ENCODE measurements at places on chromosomes 2 and 18. TPM values are rescaled to one million over a fixed set of nuclear protein-coding genes. Genes with fewer than 3 reads are reported as not detected.

GRCh38 chr2:11257964-11258363, 86.5 kb downstream of the ROCK2 start:
- no peak for DNase-seq

GRCh38 chr2:37205689-37206341, 9.5 kb downstream of the CEBPZOS start:
- DNase-seq: no peak

- peak; percentile 16 for DNase-seq
Measured at GRCh38 chr18:25457126-25457525, 105.2 kb upstream of the ZNF521 start.

- DNase-seq: peak; percentile 89
Measured at GRCh38 chr18:75538727-75539126, 111.2 kb upstream of the SMIM21 start.

DNA sequence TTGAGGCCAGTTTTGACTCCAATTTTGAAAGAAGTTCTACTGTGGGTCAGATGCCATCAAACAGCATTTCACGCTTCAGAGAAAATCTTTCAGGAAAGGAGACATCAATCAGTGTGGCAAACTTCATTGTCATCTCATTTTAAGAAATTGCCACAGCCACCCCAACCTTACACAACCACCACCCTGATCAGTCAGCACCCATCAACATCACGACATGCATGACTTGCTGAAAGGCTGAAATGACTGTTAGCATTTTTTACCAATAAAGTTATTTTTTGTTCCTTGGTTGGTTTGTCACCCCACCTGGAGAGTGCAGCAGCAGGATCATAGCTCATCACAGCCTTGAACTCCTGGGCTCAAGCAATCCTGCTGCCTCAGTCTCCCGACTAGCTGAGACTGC, 10.4 kb downstream of the DNAJC10 start:
- no peak for DNase-seq

DNA sequence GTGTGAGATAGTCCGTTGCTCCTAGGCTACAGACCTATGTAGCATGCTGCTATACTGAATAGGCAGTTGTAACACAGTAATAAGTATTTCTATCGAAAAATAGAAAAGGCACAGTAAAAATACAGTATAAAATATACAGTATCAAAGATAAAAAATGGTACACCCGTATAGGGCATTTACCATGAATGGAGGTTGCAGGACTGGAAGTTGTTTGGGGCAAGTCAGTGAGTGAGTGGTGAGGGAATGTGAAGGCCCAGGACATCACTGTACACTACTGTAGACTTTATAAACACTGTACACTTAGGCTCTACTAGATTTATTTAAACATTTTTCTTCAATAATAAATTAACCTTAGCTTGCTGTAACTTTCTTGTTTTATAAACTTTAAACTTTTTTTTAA, 3.5 kb downstream of the MAP3K20 start:
- DNase-seq: no peak

DNA sequence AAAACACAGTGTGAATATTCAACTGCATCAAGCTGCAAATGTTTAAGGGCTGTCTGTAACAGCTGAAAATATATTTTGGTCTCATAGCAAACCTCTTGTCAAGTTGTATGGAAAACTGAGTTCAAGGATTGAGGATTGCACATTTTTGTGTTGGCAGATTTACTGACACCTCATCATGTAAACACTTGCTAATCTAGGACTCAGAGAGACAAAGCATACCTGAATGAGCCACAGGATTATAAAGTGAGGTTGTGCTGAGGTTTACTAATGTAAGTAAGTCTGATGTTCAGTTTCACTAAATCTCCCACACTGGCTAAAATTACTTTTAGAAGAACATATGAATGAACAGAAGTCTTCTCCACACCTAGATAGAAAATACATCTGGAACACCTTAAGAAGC, 1993.1 kb upstream of the CELF4 start:
- no peak for DNase-seq

GRCh38 chr2:195838002-195838401, 181.0 kb downstream of the SLC39A10 start:
- no peak for DNase-seq

DNA sequence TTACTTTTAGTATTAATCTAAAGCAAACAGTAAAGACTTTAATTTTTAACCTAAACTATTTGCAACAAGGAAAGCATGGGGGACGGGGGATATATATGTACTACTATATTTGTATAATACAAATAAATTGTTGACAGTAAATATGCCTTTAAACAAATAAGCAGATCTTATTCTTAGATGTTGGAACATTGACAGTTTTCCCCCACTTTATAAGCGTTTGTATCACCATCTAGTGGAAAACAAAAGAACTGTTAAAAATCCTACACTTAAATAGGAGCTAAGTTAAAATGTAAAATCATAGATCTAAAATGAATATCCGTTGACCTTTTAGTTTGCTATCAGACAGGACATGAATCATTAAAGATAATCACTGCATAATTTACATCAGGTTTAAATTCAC, 50.0 kb downstream of the RBBP8 start:
- DNase-seq: peak; percentile 43

DNA sequence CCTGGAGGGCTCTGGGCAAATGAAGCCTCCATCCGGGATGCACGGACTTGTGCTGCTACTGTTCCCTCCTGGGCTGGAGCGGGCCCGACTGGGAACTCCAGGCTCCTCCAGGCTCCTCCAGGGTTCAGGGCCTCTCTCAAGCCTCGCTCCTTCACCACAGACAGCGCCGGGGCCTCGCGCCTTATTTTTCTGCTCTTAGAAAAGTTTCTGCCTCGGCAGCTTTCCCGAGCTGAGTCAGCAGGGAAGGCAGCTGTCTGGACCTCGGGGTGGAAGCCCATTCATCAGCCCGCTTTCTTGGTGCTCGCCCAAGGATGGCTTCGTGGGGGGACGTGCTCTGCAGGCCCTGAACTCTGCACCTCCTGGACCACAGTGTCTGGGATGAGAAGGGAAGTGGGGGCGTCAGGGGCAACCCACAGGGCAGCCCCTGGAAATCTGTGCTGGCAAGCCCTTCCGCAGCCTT, 12.9 kb upstream of the TEX51 start:
- peak; percentile 45 for DNase-seq

DNA sequence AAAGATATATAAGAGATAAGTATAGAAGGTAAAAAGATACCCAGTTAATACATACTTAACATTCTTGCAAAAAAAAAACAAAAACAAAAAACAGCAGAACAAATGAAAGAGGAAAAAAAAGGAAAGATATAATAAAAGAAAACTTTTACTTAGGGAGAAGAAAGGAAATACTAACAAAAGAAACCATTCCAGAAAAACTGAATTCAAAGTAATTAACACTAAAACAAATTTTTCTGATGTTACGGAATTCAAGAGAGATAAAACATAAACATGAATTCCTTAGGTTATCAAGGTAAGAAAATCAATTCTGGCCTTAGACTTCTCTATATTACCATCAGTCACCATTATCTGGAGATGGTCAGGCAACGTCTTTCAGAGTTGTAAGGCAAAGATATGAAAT, 261.8 kb downstream of the ZEB2 start:
- no peak for DNase-seq

DNA sequence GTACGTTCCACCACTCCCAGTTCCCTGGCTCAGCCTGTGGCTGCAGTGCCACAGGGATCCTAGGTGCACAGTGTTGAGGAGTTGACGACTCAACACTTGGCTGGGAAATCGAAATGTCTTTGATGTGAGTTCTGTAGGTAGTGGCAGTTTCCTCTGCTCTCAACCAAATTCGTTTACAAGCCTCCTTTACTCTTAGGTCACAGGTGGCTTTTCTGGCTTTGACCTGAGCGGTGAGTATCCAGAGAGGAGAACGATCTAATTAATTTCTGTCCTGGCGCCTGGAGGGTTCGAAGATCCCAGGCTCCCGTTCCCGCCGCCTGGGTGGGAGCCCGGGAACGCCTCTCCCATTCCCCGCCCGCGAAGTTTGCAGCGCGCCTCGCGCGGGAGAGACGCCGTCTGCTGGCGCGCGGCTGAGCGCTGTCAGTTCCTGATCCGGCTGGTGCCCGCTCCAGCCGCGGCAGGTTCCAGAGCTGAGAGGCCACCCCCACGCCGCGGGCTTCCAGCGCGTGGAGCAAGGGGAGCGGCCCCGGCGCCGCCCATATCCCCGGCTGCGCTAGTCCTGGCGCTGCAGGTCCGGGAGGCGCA, at the start of gene LAMA3:
Gene LAMA3, plus strand, starts transcription at position 423 of the 585 bp plus-strand sequence. CDS start 231 bp downstream, outside the sequence.
- peak; percentile 54 for DNase-seq

DNA sequence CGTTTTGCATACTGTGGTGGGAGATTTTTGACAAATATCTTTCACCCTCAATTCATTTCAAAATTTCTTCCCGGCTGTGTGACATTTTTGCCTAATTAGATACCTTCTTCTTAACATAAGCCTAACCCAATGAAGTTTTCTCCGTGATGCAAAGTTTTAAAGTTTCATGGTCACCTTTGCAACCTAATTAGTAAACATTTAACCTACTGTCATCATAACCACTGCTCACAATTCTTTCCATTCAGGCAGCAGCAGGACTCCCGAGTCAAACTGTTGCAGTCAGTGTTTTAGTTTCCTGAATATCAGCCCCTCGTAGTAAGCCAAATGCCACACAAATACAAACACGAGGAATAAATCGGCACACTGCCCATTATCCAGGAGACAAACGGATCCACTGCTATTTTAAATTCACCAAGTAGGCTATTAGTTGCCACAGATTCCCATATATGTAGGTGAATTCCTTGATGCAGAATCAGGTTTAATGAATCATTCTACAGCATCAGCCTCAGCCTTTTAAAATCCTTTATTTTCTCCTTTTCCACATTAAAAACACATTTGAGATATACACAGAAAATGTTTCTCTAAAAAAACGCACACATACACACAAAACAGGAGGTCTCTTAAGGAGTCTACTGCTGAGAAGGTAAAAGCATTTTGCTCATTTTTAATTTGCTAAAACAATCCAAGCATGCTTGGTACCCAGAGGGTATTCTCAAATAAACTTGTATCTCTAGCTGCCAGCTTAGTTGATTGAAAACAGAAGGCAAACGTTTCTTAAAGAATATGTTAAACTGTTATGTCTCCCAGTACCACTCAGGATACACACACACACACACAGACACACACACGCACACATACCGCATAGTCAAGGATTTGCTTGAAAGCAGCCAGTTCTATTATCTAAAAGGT, 106.5 kb upstream of the KCTD1 start:
- DNase-seq: peak; percentile 8

DNA sequence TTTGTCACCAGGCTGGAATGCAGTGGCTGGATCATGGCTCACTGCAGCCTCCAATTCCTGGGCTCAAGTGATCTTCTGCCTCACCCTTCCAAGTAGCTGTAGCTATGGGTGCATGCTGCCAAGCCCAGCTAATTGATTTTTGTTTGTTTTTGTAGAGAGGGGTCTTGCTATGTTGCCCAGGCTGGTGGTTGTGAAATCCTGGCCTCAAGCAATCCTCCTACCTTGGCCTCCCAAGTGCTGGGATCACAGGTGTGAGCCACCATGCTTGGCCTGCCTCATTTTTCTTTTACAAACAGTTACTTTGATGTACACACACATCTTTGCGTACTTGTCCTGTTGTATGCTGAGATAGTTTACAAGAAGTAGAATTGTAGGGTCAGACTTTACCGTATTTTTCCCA, 13.1 kb upstream of the ANKRD12 start:
- DNase-seq: no peak

DNA sequence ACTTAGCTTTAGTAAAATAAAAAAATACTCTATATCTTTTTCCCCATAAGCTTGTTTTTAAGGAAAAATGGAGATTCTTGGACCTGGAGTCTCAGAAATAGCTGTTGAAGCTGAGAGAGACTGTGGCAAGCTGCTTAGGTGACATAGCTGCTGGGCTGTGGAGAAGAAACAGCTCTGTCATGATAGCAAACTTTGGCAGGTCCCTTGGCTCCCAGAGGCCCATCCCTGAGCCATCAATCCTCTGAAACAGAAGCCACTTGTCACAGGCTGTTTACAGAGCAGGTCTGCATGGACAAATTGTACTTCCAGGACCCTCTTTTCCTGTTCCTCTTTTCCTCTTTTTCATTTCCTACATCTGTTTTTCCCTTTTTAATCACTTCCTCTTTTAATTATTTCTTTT, 1370.1 kb upstream of the CRIM1 start:
- DNase-seq: no peak

- DNase-seq: no peak
Measured at GRCh38 chr18:79640064-79640672, 39.4 kb upstream of the CTDP1 start.

RBKS gene
- 1.8 TPM for total RNA-seq

IL36B gene
- not detected for total RNA-seq

KCNJ13 gene
- not detected for total RNA-seq

CD207 gene
- not detected for total RNA-seq

DYNAP gene
- total RNA-seq: not detected

MAP4K3 gene
- 35.1 TPM for total RNA-seq

RESP18 gene
- total RNA-seq: not detected

AGXT gene
- 0.10 TPM for total RNA-seq

SKA1 gene
- 36.4 TPM for total RNA-seq

MTX2 gene
- total RNA-seq: 60.8 TPM

CCDC121 gene
- total RNA-seq: 1.8 TPM

VRK2 gene
- total RNA-seq: 29.8 TPM

FBXO48 gene
- 0.98 TPM for total RNA-seq

RTP5 gene
- total RNA-seq: not detected

EPB41L3 gene
- total RNA-seq: 5.8 TPM

All from RPMI7951 (cell line).